ENCODE measurements at places on chromosomes 6 and 20.

GRCh38 chr6:7197747-7198146 lies 90.0 kb downstream of the RREB1 start:
- DNase-seq: no peak

- no peak for DNase-seq
Observed at GRCh38 chr20:61331543-61331942, 79.5 kb downstream of the CDH4 start.

- DNase-seq: no peak
Observed at GRCh38 chr6:29486577-29486976, 1.2 kb downstream of the MAS1L start.

- no peak for DNase-seq
Observed at GRCh38 chr6:10425975-10426780, 11.3 kb upstream of the TFAP2A start.

DNA sequence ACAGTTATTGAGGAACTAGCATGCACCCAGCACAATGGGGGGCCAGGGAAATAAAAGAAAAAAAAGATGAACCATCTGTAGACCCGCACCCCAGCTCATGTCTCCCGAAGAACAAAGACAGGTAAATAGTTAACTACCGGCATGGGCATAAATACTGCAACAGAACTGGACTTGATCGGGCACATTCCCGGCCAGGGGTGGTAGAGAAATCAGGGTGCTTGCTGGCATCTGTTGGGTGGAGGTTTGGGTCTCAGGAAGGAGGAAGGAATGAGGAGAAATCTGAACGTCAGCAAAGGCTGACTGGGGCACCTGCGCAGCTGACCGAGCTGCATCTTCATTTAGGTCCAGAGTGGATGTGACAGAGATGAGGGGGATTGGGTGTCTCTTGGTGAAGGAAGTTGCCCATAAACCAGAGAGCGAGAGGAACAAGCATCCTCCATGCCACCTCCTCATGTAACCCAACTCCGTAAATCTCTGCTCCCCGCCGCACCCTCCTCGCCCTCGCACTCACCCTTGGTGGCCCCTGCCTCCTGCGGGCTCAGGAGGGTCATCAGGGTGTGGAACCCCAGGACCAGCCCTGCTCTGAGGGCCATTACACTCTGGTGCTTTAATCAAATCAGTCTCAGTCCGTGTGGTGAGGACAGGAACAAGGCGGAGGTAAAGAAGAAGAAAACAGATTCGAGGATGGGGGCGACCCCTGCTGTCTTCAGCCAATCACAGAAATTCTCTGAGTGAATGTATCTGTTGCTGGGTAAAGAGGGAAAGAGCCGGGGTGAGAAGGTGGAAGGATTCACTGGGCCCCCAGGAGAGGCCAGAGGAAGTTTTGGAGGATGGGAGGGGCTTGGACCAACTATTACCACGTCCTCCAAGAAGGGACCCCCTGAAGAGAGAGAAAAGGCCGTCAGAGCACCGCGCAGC lies at the start of gene HLA-DOA:
Gene HLA-DOA, minus strand, starts transcription at position 648 of the 918 bp plus-strand sequence.
- no peak for DNase-seq

DNA sequence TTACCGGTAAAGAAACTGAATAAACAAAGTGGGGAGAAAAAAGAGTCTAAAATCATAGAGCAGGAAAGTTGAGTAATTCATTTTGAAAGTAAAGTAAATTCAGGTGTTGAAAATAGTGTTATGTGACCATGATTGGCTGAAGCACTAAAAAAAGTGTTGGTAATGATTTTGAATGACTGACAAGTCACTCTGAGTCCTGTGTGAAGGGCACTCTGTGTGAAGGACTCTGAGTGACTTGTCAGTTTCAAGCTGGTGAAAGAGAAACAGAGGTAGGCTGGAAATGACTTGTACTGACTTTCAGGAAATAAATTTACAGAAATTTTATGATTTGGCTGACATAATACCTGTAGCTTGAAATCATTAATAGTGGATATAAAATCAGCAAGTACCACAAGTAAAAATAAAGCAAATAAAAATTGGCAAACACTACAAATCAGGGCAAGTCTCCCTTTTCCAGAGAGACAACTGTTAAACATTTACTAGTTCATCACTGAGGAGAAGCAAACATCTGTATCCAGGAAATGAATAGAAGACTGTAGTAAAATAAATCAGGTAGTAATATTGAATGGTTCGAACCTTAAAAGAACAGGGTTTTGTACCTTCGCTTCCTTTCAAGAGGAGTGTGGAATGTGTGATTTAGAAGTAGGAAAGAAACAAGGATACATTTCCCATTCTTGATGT lies 630.6 kb downstream of the GRIK2 start:
- DNase-seq: no peak

DNA sequence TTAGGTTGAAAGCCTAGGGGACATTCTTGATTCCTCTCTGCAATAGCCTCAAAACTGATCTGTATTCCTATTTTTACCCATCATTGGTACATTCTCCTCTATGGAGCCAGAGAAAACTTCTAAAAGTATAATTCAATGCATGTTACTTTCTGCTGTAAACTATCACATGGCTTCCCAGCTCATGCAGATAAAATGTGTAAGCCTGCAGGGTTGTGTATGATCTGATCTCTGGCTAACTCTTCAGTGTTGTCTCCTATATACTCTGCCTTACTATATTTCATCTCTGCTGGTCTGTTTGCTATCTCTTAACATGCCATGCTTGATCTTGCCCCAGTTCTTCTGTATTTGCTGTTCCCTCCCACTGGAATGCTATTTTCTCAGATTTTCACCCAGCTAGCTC lies 323.3 kb upstream of the RSPO3 start:
- DNase-seq: no peak

- DNase-seq: no peak
Observed at GRCh38 chr6:158439255-158439654, 120.6 kb upstream of the TMEM181 start.

All from occipital lobe (tissue), 3 donors.